H1 (cell line): ENCODE measurements at places on chromosomes 1 and 21. TPM values are rescaled to one million over a fixed set of nuclear protein-coding genes. Genes with fewer than 3 reads are reported as not detected.
A peak's percentile ranks its signal among the peaks of the same experiment; 100 is the strongest.

Gene NBPF20
- total RNA-seq, result 0.31 and 0.37 TPM in 2 replicates

Gene SNX7
- total RNA-seq, result 20.7 and 23.8 TPM in 2 replicates

Gene RGS8
- total RNA-seq, result 0.13 and 0.29 TPM in 2 replicates

Gene OBSCN
- total RNA-seq, result 21.0 and 28.4 TPM in 2 replicates

Gene MYBPH
- not detected in 2 replicates for total RNA-seq

GRCh38 chr1:230281556-230281955 is 144.6 kb downstream of the PGBD5 start:
- peaks cover 24% of the 10 kb centered on the region for H3K4me1 ChIP-seq
- no peak for DNase-seq
- H3K4me3 ChIP-seq, result no peak overlapping the region
- no peak overlapping the region for H3K27ac ChIP-seq

DNA sequence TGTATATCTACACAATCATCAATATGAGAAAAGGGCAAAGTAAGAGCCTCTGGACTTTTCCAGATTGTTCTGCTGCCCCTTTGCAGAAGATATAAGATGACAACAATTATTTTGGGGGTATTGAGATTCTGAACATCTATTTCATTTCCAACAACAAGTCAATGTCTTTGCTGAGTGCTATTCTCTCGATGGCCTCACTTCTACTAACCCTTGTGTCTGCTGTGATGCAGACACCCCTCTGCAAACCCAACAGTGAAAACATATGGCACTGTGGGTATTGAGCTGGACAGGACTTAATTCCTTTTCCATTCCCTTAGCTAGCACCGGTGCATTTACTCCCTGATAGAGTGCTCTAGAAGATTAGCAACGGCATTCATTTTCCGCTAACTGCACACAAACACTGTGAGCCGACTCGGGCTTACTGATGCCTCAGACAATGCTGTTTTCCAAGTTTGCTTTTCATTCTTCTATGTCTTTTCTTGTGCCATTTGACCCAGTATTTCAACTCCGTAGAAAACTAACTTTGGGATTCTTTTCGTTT is 33.4 kb upstream of the SMYD2 start:
- DNase-seq, result no peak
- H3K36me3 ChIP-seq, result no peaks in the 10 kb centered on the region
- H3K4me1 ChIP-seq, result peaks cover 3% of the 10 kb centered on the region
- H3K4me3 ChIP-seq, result no peak overlapping the region
- H3K27ac ChIP-seq, result no peak overlapping the region

DNA sequence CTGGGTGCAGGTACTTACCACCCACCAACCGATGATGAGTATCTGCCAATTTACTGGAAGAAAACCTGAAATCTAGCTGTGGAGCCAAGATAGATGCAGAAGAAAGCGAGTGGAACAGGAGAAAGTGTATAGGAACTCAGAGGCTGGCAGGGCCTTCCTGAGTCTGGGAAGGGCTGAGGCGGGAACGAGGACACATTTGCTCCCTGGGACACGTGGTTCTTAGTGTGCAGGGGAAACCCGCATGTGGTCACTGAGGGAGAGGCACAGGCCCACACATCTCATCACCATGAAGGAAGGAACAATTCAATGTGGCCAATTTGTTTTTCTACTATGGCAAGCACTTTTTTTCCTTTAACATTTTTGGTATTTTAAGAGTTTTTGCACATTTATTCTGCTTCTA is 8.2 kb downstream of the RYR2 start:
- H3K36me3 ChIP-seq, result no peaks in the 10 kb centered on the region
- no peak for DNase-seq
- H3K27ac ChIP-seq, result no peak overlapping the region
- H3K27me3 ChIP-seq, result no peaks in the 10 kb centered on the region
- H3K4me1 ChIP-seq, result peaks cover 15% of the 10 kb centered on the region
- no peak overlapping the region for H3K4me3 ChIP-seq

DNA sequence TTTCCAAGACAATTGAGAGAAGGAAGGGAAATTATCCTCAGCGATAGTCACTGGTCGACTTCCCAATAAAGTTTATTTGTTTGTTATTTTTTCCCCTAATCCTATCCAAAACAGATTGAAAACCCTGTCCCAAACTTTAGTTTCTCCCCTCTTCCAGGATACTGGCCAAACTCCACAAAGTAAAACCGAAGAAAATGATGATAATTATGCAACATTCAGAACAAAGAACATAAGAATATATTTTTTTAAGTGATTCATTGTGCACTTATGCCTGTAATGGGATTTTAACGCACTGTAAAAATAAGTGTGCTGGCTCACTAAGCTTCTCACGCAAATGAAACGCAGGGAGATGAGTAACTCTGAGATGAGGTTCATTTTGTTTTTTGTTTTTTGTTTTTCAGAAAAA is 6.0 kb downstream of the GLIS1 start:
- H3K27me3 ChIP-seq, result peaks cover 27% of the 10 kb centered on the region
- H3K36me3 ChIP-seq, result no peaks in the 10 kb centered on the region
- peaks cover under 1% of the 10 kb centered on the region; the same call in 1 of the 2 replicates for H3K4me1 ChIP-seq
- no peak overlapping the region for H3K4me3 ChIP-seq
- DNase-seq, result no peak

DNA sequence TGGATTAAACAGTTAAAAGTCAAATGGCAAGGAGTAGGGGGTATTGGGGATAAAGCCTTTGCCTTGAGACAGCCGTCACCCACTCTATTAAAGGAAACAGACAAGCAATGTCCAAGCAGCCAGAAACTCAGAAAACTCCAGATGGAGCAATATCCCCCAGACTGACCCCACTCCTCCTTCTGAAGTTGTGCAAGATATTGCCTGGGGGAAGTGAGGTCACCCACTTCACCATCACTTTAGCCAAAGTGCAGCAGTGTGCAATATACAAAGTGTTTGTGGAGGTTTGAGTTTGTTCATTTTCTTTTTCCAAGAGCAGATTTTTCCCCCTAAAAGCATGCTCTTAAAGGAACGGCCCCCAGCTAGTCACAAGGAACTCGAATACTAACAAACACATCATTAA is 125.1 kb downstream of the ETS2 start:
- H3K27me3 ChIP-seq, result no peaks in the 10 kb centered on the region
- no peak overlapping the region for H3K4me3 ChIP-seq
- H3K36me3 ChIP-seq, result no peaks in the 10 kb centered on the region
- no peak overlapping the region for H3K27ac ChIP-seq

GRCh38 chr1:8388732-8389562 is 71.0 kb downstream of the SLC45A1 start:
- DNase-seq, result no peak
- H3K4me1 ChIP-seq, result peaks cover 4% of the 10 kb centered on the region; the same call in 1 of the 2 replicates
- H3K4me3 ChIP-seq, result no peak overlapping the region
- H3K27me3 ChIP-seq, result no peaks in the 10 kb centered on the region

GRCh38 chr1:67850151-67850551 is 16.9 kb upstream of the GNG12 start:
- peaks cover under 1% of the 10 kb centered on the region for H3K4me1 ChIP-seq
- H3K36me3 ChIP-seq, result no peaks in the 10 kb centered on the region
- H3K4me3 ChIP-seq, result no peak overlapping the region
- no peak overlapping the region for H3K27ac ChIP-seq
- no peaks in the 10 kb centered on the region for H3K27me3 ChIP-seq
- no peak for DNase-seq

- no peaks in the 10 kb centered on the region; the same call in 1 of the 2 replicates for H3K27me3 ChIP-seq
- no peaks in the 10 kb centered on the region; the same call in 1 of the 2 replicates for H3K4me1 ChIP-seq
- peaks cover 7% of the 10 kb centered on the region; the same call in 1 of the 2 replicates for H3K36me3 ChIP-seq
- no peak for DNase-seq
These were observed 2.5 kb upstream of the VAMP3 start for GRCh38 chr1:7768583-7768982.

DNA sequence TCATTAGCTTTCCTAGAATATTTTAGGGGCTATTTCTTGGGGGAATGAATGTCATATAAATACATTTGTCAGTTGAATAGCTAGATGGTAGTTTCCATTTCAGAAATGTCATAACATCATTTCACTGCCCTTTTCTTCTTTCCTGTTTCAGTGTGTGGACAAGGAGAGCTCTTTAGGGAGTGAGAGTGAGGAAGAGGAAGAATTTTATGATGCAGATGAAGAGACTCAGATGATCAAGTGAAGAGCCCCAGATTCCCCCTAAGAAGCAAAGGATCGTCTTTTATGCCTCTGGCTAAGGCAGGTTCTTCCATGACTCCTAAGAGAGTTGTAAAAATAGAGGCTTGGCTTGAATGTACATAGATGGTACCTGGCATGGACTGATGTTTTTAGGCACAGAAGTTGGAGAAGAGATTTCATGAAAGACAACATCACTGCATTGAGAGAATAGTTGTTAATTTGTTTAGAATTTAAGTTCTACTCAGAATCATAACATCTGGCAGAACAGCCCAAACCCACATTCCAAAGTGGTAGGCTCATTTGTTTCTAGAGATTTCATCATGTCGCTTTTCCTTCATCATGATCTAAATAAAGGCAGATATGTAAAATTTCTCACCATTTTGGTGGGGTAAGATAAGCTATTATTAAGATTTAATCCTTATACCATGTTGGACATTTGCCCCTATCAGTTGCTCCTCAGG is 44.2 kb upstream of the MAB21L3 start:
- H3K36me3 ChIP-seq, result no peaks in the 10 kb centered on the region
- no peak for DNase-seq
- no peak overlapping the region for H3K27ac ChIP-seq
- H3K4me3 ChIP-seq, result no peak overlapping the region
- H3K27me3 ChIP-seq, result no peaks in the 10 kb centered on the region

GRCh38 chr1:35962952-35963351 is 32.0 kb downstream of the AGO3 start:
- H3K4me1 ChIP-seq, result no peaks in the 10 kb centered on the region
- DNase-seq, result no peak
- no peaks in the 10 kb centered on the region for H3K27me3 ChIP-seq
- no peak overlapping the region for H3K27ac ChIP-seq
- H3K4me3 ChIP-seq, result no peak overlapping the region

DNA sequence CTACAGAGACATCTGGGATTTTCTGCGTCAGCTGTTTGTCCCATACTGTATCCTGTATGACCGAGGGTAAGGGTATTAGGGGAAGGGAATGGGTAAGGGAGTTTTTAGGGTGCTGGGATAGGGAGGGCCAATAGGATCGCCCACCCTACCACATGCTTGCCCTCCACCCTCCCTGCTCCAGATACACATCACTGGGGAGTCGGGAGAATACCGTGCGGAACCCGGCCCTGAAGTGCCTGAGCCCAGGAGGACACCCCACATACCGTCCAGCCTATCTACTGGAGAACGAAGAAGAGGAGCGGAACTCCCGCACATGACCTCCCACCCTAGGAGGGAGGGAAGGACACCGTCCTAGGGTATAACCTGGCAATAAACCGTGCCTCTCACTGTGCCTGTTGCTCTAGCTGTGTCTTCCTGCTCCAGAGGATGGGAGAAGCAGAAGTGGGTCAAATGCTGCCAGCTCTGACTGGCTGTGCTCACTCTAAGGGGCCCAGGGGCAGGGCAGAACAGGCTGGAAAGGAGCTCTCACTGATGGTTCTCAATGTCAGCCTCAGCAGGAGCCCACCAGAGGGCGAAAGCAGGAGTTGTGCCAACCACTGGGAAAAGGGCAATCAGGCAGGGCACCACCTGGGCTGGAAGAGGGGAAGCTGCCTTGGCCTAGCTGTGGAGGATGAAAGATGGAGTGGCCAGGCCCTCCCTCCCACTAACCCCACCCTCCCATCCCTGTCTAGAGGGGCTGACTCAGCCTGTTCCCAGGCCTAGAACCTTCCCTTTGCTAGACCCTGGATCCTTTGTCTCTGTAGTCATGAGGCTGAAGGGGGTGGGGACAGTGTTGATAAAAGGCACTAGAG is 440 bp upstream of the LENEP start:
- H3K4me1 ChIP-seq, result peaks cover 7% of the 10 kb centered on the region; the same call in 1 of the 2 replicates
- H3K36me3 ChIP-seq, result peaks cover 24% of the 10 kb centered on the region
- H3K27ac ChIP-seq, result peak overlapping the region; percentile 58; the same call in 1 of the 2 replicates
- peak; percentile 58 for DNase-seq
- H3K27me3 ChIP-seq, result no peaks in the 10 kb centered on the region

DNA sequence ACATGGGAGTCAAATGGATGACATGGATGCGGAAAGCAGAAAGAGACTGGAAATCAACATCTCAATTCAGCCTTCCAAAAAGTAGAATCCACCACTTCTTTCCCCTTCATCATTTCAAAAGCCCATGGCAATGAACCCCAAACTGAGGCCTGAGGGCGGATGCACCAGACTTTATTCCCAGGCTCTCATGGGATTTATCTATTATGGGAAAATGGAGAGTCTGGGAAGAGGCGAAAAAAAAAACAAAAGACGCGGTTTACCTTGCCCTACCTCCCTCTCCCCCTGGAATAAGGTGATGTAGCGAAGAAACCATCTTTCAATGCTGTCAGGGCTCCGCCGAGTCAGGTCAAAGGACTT is 624 bp downstream of the KIFAP3 start:
- no peak for DNase-seq
- no peaks in the 10 kb centered on the region for H3K36me3 ChIP-seq
- peak overlapping the region; percentile 88 for H3K4me3 ChIP-seq
- H3K27ac ChIP-seq, result no peak overlapping the region
- H3K4me1 ChIP-seq, result no peaks in the 10 kb centered on the region

- no peaks in the 10 kb centered on the region for H3K36me3 ChIP-seq
- H3K4me3 ChIP-seq, result no peak overlapping the region
- H3K27me3 ChIP-seq, result no peaks in the 10 kb centered on the region
- DNase-seq, result no peak
- H3K4me1 ChIP-seq, result peaks cover 9% of the 10 kb centered on the region
These were observed 200.6 kb downstream of the CRB1 start for GRCh38 chr1:197468543-197469175.

- peaks cover 15% of the 10 kb centered on the region for H3K27me3 ChIP-seq
- H3K4me1 ChIP-seq, result peaks cover 9% of the 10 kb centered on the region; the same call in 1 of the 2 replicates
- DNase-seq, result no peak
- H3K36me3 ChIP-seq, result no peaks in the 10 kb centered on the region
- peak overlapping the region; percentile 72 for H3K4me3 ChIP-seq
These were observed 2.0 kb downstream of the AK5 start for GRCh38 chr1:77283701-77284425.

GRCh38 chr1:34290831-34291230 is 114.1 kb downstream of the C1orf94 start:
- DNase-seq, result no peak
- H3K4me1 ChIP-seq, result no peaks in the 10 kb centered on the region
- H3K27me3 ChIP-seq, result no peaks in the 10 kb centered on the region
- H3K4me3 ChIP-seq, result no peak overlapping the region

DNA sequence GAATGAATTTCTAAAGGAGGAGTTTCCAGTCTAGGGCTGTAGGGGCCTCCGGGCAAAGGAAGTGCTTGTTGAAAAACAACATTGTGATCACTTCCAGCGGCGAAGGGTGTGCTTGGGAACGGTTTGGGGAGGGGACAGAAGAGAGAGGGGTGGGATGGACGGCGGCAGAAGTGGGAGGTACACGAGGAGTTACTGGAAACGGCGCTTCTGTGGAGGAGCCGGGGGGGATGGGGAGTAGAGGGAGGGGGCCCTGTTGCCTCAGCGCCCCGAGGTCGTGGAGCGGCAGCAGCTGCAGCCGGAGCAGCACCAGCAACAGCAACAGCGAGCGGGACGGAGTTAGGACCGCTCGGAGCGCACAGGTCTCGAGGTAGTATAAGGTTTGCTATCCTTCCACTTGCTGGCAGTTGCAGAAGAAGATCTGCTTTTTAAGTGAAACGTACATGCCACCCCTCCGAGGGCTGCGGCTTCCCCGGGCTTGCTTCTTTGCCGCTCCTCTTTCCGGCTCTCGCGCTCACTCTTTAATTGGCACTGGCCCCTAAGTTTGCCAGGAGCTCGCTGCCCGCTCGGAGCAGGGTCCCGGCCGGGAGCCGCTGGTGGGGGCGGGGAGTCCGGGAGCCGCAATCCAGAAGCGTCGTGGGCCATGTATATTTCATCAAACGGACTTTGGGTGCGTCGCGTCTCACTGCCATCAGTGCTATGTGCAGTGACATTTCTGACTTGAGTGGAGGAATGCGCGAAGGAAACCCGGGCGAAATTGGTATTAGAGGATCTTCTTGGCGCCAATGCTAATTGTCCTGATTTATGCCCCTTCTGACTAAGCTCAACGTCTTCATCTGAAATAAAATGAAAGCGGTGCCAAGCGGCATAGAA is 771 bp upstream of the NTNG1 start:
- peak; percentile 75 for DNase-seq
- H3K27ac ChIP-seq, result no peak overlapping the region
- H3K27me3 ChIP-seq, result no peaks in the 10 kb centered on the region
- no peaks in the 10 kb centered on the region for H3K36me3 ChIP-seq
